Left forelimb (tissue), 1 donor: ENCODE measurements at places on chromosomes 5 and 9.

DNA sequence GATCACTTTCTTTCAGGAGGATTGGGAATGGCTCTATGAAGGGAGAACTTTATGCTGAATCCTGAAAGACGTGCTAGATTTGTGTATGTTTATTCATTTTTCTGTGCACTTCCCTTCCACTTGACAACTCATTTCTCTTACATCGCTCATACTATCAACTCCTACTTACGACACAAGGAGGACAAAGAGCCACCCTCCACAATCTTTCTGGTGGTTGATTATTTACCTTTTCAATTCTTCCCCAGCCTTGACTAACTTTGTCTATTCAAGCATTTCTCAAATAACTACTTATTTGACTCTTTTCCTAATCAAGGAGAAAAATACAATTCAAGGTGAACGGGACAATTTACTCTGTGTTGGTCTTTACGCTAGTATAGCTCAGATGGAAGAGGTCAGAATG lies 622.1 kb downstream of the TLR4 start:
- DNase-seq: no peak

GRCh38 chr5:135561266-135561665 lies 17.5 kb downstream of the CXCL14 start:
- no peak for DNase-seq

DNA sequence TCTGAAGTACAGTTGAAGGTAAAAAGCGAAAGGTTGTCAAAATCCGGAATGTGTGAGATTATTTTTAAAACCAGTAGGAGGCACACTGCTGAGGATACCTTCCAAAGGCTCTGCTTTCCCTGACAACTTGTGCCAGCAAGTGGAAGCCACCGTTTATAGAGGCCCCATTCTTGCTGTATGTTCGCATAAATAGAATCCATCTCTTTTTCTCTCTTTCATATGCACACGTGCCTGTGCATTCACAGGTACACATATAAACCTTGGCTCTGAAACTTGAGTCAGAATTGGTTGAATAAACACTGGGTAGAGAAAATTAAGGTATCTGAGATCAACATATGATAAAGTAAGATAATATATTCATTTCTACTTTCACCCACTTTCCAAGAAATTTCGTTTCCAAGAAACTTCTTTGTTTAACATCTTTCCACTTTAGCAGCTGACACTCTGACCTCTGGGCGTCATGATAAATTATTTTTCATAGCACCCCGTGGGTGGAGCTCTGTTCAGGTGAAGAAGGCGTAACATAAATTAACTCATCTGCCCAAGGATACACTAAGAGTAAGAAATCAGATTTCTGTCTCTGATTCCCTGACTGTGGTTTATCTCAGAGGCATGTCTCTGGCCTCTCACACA lies 63.7 kb upstream of the RICTOR start:
- DNase-seq: no peak

- no peak for DNase-seq
Measured at GRCh38 chr5:129104915-129105455, 10.4 kb downstream of the ISOC1 start.

DNA sequence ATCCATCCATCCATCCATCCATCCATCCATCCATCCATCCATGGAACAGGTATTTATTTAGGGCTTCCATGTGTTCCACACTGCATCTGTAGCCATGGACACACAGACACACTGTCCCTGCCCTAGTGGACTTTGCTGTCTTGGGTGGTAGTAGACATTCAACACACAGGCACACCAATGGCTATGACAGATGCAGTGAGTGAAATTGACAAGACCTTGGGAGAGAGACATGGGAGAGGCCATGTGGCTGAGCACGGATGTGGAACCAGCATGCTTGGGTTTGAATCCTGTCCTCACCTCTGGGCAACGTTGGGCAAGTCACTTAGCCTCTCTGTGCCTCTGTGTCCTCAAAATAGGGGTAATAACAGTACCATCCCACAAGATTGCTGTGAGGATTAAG lies 45.3 kb downstream of the STOM start:
- DNase-seq: peak; percentile 48

DNA sequence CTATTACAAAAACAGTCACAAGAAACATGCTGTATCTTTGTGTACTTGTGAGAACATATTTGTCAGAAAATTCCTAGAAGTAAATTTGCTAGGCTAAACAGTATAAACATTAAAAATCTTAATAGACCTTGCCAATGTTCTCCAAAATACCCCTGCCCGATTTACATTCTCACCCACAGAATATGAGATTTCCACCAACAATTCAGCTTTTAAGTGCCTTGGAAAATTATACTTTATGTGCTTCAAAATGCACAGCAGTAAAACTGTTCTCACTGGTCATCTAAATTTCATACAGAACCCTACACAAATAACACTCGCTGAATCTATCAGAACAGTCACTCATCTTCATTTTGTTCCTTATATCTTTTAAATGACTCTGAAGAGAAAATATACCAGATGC lies 5.5 kb downstream of the MLLT3 start:
- no peak for DNase-seq
